ENCODE measurements at places on chromosomes 4 and X.

DNA sequence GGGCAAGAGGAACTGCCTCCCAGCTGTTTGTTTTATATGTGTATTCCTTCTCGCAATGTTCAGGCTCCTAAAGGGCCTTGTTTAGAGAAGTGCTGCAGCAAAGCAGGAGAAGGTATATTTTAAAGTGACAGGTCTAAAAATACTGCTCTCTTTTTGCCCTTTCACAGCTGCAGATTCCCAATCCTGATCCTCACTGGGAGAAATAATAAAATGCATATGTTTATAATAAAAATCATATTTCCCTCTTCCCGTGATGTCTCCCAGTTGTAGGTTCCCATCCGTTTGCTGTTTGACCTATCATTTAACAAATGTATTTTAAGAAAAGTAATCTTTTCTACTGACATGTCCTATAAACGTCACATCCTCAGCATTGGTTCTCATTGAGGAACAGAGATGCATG lies 62.7 kb upstream of the GPC4 start:
- no peak for DNase-seq

GRCh38 chrX:24876530-24877287 lies 139.1 kb downstream of the ARX start:
- no peak for DNase-seq

- no peak for DNase-seq
Observed at GRCh38 chrX:111402344-111402743, 9.6 kb downstream of the DCX start.

GRCh38 chr4:158704274-158704673 lies 18.9 kb downstream of the PPID start:
- no peak for DNase-seq

GRCh38 chrX:41822892-41823291 lies 98.9 kb downstream of the GPR82 start:
- DNase-seq, result no peak

DNA sequence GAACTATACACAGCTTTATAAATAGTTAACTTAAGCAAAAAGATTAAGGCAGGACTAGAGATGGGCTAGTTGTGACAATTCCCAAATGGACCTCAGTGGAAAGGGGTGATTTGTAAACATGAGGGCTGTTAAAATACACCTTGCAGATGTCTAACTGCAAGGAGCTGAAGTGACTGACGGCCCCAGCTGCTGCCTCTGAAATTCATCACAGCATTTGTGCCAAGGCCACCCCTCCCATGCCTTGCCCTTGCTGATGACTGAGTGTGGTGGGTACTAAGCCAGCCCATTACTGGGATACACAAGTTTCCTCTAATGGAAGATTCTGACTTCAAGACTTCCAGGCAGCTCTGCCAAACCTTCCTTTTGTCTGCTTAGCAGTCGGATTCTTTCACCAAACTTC lies 23.7 kb upstream of the EGFL6 start:
- DNase-seq, result no peak

Measured in inflammatory macrophage treated with lipopolysaccharide for 4 hours (primary cell).